ENCODE measurements at places on chromosomes 11 and 22. TPM values are rescaled to one million over a fixed set of nuclear protein-coding genes. Genes with fewer than 3 reads are reported as not detected.
A peak's percentile ranks its signal among the peaks of the same experiment; 100 is the strongest.

MIF gene
- 137 TPM for polyA plus RNA-seq

CHRM1 gene
- polyA plus RNA-seq = not detected

KCNQ1 gene
- 13.0 TPM for polyA plus RNA-seq

GALNT18 gene
- polyA plus RNA-seq = 25.4 TPM

SCN3B gene
- 1.4 TPM for polyA plus RNA-seq

CNGA4 gene
- polyA plus RNA-seq = 0.34 TPM

DNA sequence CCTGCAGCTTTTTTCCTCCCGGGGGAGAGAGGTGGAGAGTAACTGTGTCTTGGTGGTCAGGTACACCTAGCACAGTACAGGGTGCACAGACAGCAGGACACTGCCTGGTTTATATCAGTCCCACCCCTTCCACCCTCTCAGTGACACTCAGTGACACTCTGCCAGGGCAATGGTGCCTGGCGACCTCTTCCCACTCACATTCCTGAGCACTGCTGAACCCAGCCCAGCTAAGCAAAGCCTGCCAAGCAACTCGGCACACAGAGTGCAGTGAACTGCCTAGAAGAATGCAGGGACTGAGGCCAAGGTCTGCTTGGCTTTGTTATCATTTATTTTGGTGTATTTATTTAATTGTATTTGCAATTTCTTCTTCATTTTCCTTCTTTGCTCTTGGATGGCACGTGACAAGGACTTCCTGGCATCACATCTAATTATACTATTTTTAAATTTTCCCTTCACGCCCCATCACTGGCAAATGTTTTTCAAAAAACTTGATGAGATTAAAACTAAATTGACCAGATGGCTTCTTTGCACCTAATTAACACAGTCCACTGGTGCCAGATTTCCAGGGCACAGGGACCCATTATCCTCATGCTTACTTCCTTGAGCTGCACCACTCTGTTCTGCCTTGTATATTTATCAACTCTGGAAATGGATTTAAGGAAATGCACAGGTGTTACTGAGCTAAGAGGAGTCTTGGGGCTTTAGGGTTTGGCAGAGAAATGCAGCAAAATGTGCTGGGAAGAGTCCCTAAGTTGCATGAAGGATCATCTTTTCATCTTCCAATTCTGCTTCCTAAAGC, 205.6 kb downstream of the ADAMTS15 start:
- DNase-seq = peak; percentile 62

- DNase-seq = no peak
Observed at GRCh38 chr11:57792870-57793269, 31.3 kb downstream of the CTNND1 start.

DNA sequence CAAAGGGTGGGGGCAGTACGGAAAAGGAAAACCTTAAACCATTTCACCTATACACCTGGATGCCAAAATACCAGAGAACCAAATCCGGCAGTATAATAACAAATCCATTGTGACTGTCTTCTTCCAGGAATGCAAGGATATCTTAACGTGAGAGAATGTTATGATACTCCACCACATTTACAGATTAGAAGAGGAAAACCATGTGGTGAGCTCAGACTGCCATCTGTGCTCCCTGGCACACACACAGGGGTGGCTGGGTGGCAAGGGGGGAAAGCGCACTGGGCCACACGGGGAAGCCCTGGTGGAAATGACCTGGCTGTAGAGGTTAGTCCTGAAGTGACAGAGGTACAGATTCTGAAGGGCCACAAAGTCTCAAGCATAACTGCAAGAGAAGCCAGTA, 9.9 kb downstream of the EIF1AD start:
- no peak for DNase-seq

- no peak for DNase-seq
Observed at GRCh38 chr11:35373284-35373933, 45.9 kb downstream of the SLC1A2 start.

DNA sequence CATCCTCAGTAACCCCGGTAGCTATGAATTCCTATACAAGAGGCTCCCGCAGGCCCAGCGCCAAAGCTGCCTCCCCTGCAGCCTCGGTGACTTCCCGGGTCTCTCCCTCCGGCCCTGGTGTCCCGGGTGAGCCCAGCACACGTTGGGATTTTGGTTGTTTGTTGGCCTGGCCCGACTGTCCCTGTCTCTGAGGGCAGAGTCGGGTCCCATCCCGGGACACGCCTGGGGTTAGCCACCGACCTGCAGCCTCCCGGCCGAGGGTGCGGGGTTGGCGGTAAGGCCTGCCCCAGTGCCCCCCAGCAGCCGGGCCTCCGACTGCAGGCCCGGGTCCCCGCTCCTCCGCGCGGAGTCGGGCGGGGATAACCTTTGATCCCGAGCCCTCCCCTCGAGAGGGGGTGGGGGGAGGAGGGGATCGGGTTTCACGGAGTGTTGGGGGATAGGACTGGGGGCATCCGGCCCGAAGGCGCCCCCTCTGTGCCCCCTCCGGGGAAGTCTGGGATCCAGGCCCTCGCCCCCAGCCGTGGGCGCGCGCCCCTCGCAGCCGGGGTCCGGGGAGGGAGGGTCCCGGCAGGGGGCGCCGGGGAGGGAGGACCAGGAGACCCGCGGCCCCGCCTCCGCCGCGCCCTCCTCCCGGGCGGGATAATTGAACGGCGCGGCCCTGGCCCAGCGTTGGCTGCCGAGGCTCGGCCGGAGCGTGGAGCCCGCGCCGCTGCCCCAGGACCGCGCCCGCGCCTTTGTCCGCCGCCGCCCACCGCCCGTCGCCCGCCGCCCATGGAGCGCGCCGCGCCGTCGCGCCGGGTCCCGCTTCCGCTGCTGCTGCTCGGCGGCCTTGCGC, at the start of gene FBLN1:
Gene FBLN1, plus strand, starts transcription at position 669 of the 835 bp plus-strand sequence. Its CDS starts 103 bp downstream, at position 772.
- DNase-seq = peak; percentile 53

DNA sequence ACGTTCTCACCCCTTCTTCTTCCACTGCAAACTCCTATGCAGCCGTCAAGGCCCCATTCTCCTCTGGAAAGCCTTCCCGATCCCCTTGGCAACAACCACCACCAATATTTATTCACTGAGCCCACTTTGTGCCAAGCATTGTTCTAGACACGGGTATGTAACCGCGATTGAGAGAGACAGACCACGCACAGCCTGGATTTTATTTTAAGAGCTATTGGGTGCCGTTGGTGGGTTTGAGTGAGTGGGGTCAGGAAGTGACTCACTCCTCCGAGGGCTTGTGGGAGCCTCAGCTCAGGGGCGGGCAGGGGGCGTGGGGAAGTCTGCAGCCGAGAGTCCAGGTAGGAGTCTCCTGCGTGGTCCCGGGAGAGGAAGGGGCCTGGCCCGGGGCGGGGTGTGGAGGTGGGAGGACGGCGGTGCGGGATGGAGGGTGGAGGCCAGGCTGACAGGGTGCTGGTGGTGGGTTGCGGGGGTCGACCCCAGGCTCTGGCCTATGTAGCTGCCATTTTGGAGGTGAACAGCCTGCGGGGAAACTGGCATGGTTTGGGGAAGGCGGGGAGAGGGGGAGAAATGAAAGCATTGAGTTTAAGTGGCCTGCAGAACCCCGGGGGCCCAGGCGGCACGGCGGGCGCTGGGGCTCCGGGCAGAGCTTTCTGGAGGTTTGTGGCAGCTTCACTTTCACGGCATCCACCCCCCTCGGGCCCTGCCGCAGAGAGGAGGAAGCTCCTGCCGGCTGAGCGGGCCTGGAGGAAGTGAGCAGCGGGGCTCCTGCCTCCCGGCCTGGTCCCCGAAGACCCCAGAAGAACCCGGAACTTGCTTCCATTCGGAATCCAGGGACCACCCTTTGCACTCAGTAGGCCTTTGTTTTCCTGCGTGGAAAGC, 547 bp downstream of the PARVG start:
- no peak for DNase-seq

GRCh38 chr22:20154602-20155187, 3.8 kb upstream of the CCDC188 start:
- DNase-seq = no peak

- DNase-seq = peak; percentile 66
Observed at GRCh38 chr22:28029201-28029948, 110.3 kb upstream of the PITPNB start.

DNA sequence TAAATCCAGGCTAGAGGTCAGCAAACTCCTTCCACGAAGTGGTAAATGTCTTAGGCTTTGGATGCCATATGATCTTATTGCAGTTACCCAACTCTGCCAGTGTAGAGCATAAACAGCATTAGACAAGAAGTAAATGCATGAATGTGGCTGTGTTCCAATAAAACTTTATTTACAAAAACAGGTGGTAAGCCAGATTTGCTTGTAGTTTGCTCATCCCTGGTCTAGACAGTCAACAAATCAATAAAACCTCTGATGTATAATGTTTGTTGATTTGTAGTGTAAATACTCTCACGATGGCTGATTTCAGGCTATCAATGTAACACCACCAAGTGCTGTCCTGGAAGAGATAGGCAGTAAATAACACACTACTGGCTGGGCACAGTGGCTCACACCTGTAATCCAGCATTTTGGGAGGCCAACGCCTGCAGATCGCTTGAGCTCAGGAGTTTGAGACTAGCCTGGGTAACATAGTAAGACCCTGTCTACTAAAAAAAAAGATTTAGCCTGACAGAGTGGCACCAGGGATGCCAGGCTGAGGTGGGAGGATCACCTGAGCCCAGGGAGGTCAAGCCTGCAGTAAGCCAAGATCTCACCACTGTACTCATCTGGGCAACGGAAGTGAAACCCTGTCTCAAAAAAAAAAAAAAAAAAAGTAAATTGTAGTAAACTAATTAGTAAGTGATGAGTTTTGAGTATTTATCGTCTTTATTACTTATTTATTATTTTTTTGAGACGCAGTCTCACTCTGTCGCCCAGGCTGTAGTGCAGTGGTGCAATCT, 6.9 kb upstream of the CATSPER1 start:
- no peak for DNase-seq

DNA sequence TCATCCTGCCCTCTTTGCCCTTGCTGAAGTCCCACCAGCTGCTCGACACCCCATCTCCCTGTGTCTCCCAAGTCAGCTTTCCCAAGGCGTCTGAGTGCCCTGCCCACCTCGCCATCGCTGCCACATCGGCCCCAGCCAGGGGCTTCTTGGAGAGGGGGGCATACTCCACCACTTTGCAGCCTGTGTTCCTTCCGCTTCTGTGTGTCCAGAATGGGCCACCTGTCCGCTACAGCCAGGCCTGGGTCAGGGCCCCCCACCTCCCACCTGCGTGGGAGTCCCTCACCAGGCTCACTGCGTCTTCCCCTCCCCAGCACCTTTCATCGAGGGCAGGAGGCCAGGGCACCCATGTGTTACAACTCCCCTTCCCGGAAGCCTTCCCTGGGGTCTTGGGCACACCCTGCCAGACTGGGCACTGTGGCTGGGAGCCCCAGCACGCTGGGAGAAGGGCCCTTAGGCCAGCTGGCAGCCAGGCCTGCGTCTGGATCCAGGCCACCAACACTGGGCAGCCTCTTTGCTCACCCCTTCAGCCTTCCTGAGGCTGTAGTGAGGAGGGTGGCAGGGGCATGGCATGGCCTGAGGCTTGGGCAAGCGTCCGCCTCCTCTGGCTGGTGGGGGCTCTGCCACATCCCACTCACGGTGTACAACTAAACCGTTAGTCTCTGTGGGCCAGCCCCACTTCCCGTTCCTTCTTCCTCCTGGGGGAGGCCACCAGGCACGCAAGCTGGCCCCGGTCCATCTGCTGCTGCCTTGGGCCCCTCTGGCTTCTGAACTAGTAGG, 13.4 kb downstream of the CPT1A start:
- no peak for DNase-seq

DNA sequence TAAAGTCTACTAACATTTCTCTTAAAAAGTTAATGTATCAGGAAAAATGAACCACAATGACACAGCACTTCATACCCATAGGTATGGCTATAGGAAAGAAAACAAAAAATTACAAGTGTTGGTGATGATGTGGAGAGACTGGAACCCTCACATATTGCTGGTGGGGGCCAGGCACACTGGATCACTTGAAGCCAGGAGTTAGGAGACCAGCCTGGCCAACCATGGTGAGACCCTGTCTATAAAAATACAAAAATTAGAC, 26.7 kb downstream of the TCF20 start:
- DNase-seq = no peak
